Uterus (tissue), 4 donors: ENCODE measurements at places on chromosomes 11 and 22. TPM values are rescaled to one million over a fixed set of nuclear protein-coding genes. Genes with fewer than 3 reads are reported as not detected.

DNA sequence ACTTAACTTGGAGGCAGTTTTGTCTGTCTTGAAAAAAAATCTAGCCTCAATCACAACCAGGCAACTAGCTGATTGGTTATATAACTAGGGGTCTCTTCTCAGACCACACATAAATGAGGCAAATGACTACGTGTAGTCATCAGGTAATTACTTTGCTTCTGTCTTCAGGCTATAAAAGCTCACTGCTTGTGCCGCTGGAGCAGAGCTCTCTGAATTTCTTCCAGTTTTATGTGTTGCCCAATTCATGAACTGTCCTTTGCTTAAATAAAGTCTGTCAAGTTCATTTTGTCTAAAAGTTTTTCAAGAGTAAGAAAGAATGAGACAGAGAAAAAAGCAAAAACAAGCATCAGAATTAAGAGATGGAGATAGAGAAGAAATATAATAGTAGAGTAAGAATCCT lies 93.4 kb downstream of the MUC15 start:
- no peaks in the 10 kb centered on the region for H3K4me1 ChIP-seq
- no peak for DNase-seq
- no peak overlapping the region for H3K4me3 ChIP-seq
- H3K36me3 ChIP-seq, result no peaks in the 10 kb centered on the region
- H3K27ac ChIP-seq, result no peak overlapping the region

- H3K27me3 ChIP-seq, result no peaks in the 10 kb centered on the region
- DNase-seq, result no peak
- H3K36me3 ChIP-seq, result no peaks in the 10 kb centered on the region
- no peak overlapping the region for H3K27ac ChIP-seq
- no peak overlapping the region for H3K4me3 ChIP-seq
Measured at GRCh38 chr11:66188580-66188979, 79.9 kb upstream of the RAB1B start.

DNA sequence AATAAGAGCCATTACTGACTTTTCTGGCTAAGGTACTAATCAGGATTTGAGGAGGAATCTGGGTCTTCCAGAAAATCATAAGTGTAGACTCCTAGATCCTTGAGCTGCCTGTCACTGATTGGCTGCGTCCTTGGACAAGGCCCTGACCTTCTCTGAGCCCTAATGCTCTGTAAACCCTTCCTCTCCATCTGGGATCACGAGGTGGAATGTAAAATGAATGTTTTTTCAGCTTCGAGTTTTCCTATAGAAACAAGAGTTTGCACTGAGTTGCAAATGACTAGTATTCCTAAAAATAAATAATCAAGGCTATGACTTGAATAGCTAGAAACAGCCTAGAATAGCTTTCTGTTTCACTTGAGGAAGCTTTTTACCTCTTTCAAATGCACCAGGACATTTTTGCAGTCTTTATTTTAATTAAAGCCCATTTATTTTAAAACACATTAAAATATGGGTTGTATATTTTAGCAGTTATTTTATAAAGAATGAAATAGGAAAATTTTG lies 1.1 kb upstream of the DIXDC1 start:
- peak overlapping the region; percentile 72 for H3K4me3 ChIP-seq
- H3K36me3 ChIP-seq, result no peaks in the 10 kb centered on the region
- H3K27ac ChIP-seq, result peak overlapping the region; percentile 79
- H3K4me1 ChIP-seq, result no peaks in the 10 kb centered on the region

DNA sequence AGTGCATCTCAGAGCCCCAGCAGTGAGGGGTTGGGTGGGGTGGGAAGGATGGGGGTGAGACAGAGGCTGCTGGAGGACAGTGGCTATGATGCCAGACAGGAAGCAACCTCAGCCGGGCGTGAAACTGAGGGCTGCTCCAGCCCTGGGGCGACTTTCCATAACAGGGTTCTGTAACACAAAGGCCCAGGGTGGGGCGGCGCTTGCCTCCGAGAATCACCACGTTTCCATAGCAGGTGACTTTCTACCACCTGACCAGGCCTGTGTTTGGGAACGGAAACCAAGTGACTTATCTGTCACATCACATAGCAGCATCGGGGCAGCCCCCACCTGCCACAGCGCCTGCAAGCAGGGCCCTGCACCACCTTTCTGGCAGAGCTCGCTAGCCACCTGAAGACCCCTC lies 85.8 kb downstream of the TRMU start:
- no peaks in the 10 kb centered on the region for H3K27me3 ChIP-seq
- no peak overlapping the region for H3K27ac ChIP-seq
- H3K36me3 ChIP-seq, result no peaks in the 10 kb centered on the region
- no peak for DNase-seq

DNA sequence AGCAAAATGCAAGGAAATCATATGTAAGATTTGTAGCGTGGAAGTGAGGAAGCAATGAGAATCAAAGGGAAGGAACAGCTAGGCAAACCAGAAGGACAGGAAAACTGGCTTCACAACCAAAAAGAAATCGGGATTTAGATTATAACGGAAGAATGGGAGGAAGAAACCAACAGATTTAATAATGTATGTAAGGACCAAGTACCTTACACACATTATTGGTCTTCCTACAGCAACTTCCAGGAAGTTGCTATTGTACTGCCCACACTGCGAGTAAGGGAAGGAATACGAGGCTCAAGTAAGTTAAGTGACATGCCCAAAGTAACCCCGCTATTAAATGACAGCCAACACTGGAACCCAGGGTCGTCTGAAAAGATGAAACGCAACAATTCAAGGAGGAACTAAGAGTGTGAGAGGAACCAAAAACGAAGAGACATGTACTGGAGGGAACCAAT lies 473 bp downstream of the TXN2 start:
- peak overlapping the region; percentile 99 for H3K27ac ChIP-seq
- peak overlapping the region; percentile 89 for H3K4me3 ChIP-seq
- no peaks in the 10 kb centered on the region for H3K27me3 ChIP-seq
- no peaks in the 10 kb centered on the region for H3K4me1 ChIP-seq
- H3K36me3 ChIP-seq, result no peaks in the 10 kb centered on the region

DNA sequence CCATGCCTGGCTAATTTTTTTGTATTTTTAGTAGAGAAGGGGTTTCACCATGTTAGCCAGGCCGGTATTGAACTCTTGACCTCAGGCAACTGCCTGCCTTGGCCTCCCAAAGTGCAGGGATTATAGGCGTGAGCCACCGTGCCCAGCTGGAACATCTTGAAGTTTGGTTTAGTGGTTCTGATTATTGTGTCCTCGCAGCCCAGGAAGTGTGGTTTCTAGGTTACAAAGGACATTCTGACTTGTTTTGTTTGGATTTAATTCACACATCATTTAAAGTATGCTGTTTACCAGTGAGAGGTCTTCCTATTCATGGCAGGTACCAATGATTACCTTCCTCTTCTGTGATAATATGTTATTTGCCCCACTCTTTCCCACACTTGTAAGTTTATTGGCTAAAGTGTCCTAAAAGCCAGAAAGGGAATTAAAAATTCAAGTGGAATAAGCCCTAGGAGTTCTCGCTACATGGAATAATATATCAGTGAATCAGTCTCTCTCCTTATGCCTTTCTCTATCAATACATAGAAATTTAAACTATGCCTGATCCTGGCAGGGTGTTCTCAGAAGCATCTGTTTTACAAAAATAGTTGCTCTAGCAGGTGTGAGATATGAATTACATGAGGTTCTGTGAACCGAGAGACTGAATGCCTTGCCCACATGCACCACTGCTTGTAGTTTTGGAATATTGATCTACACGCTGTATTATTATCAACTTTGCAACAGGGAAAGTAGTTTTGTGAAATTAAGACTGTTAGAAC lies 263.1 kb downstream of the DDX10 start:
- H3K4me3 ChIP-seq, result no peak overlapping the region
- no peaks in the 10 kb centered on the region for H3K36me3 ChIP-seq
- no peak for DNase-seq
- no peaks in the 10 kb centered on the region for H3K4me1 ChIP-seq

GRCh38 chr11:86220653-86221052 lies 23.9 kb upstream of the EED start:
- H3K4me3 ChIP-seq, result no peak overlapping the region
- no peak for DNase-seq
- no peaks in the 10 kb centered on the region for H3K4me1 ChIP-seq
- H3K27me3 ChIP-seq, result no peaks in the 10 kb centered on the region

- no peak overlapping the region for H3K27ac ChIP-seq
- no peaks in the 10 kb centered on the region for H3K36me3 ChIP-seq
- no peaks in the 10 kb centered on the region for H3K4me1 ChIP-seq
- no peaks in the 10 kb centered on the region for H3K27me3 ChIP-seq
- DNase-seq, result no peak
Measured at GRCh38 chr11:21396342-21397008, 727.1 kb downstream of the NELL1 start.

The NUDT22 gene
- total RNA-seq, result 44.4 TPM
